NCI-H524 treated with DMSO at 0.1 percent for 48 hours (cell line): ENCODE measurements at places on chromosomes 6 and 20.

DNA sequence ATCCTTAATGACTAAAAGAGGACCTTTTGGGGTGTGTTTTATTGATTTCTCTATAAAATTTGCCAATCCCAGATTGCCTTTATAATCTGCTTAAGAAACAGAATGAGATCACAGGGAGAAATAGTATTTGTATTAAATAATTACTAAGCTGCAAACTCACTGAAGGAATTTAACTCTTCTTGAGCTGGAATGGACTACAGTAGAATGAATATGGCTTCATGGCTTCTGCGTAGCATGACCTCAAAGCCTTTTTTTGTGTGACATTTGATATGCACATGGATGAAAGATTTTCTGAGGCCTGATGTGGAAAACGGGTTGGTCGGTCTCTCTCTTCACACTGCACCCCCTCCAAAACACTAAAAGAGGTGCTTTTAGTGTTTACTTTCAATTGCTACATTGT is 115.9 kb downstream of the QKI start:
- no peak for DNase-seq

- DNase-seq: no peak
Observed at GRCh38 chr6:141467881-141468280, 664.8 kb upstream of the GJE1 start.

DNA sequence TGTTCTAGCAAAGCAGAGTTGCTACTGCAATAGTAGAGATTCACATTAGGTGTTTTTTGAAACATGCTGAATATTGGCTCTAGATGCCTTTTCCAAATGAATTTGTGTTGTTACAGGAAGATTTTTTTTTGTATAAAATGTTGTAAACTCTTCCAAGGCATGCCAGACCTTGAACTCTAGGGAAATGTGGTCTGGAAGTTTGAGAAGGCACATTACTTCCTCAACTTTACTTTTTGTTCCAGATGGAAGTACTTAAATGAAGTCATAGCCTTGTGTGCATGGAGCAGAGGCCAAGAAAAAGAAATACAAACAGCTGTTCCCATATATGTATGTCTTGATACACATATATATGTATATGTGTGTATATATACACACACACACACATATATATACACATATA is 585.7 kb upstream of the MARCKS start:
- DNase-seq: no peak

- DNase-seq: no peak
Observed at GRCh38 chr20:11403711-11404110, 514.0 kb upstream of the BTBD3 start.

DNA sequence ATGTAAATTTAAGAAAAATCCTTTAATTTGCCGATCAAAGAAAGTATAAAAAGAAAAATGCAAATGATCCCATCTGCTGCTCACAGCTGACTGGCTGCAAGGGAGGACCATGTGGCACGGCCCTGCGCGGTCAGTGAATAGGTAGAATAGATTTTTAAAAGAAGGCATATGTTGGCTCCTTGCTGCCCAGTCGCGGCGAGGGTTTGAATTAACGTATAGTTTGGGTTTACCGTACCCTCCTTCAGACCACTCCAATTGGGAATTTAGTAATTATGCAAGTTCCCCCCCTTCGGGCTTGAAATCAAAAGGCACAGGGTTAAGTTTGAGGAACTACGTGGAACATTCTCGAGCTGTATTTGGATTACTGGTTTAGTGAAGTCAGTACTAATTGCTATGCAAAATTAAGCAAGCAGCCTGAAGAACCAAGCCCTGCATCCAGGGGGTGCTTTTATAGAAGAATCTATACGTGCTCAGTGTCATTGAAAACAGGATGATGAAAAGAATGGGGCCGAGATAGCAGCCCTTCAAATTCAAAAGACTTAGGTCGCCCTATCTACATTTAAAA is 1.1 kb upstream of the BEND3 start:
- peak; percentile 75 for DNase-seq

DNA sequence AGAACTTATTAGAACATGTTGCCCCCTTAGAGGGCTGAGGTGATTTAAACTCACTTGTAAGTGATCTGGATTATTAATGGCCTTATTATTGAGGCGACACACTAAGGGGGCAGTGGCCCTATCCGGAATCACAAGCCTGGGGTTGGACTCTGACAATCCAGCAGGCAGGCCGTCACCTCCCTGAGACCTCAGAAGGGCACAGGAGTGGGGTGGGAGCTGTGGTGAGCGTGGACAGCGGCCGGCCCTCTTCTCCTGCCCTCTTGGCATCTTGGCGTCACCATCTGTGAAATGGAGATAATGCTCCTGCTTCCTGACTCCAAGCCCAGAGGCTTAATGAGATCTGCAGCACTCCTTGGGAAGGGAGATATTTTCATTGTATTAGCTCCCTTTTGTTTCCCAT is 15.6 kb upstream of the UQCC2 start:
- DNase-seq: no peak

DNA sequence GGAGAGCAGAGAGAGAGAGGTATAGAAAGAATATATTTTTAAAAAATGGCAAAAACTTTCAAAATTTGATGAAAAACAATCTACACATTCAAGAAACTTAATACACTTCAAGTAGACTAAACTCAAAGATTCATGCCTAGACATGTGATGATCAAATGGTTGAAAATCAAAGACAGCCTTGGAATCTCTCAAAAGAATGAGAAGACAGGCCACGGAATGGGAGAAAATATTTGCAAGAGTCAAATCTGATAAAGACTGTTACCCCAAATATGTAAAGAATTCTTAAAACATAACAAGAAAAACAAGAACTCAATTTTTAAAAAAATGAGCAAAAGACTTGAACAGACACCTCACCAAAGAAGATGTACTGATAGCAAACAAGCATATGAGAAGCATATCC is 49.7 kb downstream of the THEMIS start:
- no peak for DNase-seq

DNA sequence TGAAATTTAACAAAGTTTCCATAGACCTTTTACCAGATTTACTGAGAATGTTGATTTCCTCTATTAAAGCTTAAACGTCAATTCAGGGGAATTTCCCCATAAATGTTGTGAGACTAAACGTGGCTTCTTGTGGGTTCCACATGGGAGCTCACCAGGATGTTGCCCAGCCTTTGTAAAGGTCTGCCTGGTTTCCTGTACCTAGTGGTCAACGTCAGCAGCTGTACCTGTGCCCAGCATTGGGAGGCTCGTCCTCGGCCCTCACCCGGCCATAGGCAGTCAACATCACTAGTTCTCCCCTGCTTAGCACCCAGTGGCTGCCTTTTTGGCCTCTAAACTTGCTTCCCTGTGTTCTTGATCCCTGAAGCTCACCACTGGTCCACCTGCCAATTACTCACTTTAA is 22.1 kb upstream of the CD83 start:
- DNase-seq: no peak

DNA sequence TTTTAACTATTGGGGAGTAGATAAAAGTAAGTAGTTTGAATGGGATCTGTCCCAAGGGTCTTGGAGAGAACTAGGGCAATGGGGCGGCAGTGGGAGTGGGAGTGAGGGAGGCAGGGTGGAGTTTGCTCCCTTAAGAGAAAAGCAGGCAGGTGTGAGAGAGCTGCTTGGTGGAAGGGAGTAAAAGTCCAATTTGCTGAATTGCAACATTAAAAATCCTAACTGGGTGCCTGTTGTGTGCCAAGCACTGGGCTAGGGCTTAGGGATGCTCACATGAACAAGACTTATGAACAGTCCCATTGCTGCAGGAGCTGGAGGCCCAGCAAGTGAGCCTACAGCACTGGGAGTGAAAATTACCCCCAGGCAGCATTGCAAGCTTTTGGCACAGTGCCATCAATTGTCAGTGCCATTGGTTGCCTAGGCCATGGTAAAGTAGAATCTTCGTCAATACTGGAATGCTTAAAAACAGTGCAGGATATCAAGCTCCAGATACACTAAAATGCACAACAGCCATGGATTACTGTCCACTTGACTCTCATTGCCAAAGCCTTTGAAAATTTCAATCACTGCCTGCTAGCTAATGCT is 277.7 kb upstream of the JARID2 start:
- no peak for DNase-seq

- peak; percentile 12 for DNase-seq
Observed at GRCh38 chr6:25278914-25279747, at the start of gene CARMIL1. Gene CARMIL1 (plus strand): TSS chr6:25279374. CDS start chr6:25279796, 422 bp downstream.

GRCh38 chr6:103404799-103405198 is 1454.9 kb downstream of the HACE1 start:
- no peak for DNase-seq

GRCh38 chr6:43540507-43540906 is 23.6 kb downstream of the POLR1C start:
- no peak for DNase-seq

DNA sequence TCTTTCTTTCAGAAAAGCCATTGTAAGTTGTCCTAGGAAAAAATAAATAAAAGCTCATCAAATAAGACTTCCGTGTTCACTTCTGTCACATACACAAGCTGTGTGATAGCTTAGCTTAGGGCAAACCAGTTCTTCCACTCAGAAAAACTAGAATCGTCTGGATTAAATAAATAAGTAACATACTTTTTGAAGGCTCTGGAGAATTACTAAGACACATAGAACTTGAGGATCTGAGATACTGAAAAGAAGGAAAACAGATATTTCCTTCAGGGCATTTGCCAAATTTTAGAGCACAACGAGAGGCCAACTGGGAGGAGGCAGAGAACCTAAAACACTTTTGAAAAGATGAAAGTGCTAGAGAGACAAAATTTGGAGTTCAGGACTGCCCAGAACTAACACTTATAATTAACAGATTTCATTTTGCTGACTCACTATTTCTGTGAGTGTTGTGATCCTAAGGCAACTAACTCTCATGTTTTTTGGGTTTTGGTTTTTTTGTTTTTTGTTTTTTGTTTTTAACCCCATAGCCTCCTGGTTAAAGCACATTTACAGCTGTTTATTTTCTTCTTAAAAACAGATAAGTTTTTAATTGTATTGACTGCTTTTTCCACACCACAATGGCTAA is 38.7 kb upstream of the THEMIS start:
- DNase-seq: no peak

DNA sequence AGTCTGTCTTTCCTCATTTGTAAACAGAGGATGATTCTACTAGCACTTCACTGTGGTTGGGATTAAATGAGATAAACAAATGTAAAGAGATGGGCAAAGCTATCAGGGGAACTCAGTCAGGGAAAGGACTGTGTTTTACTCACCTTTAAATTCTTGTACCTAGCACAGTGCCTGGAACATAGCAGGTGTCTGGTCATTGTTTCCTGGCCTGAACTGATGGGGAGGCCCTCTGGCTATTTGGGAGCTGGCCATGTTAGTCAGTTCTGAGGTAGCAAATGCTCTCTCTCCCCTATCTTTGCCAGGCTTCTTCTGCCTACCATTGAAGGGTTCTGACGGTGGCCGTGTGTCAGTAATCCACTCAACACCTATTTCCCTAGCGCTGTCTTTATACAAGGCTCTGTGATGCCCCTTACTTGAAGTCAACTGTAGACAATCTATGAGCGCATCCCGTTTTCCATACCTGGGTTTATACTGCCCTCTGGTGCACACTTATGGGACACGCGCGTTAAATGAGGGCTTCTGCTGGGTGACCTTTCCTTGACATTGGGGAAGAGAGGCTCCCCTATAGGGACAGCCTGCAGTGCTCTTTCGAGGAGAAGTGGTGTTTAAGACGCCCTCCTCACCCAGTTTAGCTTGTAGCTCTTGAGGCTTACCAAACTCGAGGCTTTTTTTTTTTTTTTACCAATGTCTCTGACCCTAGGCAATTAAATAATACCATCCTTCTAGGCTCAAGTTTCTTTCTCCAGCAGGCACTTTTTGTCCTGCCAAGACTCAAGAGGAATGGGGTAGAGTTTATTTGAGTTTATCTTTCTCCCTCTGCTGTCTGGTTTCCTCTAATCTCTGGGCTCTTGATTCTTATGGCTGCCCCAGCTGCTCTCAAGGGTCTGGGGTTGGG is 4.0 kb upstream of the SPATS1 start:
- DNase-seq: peak; percentile 18

DNA sequence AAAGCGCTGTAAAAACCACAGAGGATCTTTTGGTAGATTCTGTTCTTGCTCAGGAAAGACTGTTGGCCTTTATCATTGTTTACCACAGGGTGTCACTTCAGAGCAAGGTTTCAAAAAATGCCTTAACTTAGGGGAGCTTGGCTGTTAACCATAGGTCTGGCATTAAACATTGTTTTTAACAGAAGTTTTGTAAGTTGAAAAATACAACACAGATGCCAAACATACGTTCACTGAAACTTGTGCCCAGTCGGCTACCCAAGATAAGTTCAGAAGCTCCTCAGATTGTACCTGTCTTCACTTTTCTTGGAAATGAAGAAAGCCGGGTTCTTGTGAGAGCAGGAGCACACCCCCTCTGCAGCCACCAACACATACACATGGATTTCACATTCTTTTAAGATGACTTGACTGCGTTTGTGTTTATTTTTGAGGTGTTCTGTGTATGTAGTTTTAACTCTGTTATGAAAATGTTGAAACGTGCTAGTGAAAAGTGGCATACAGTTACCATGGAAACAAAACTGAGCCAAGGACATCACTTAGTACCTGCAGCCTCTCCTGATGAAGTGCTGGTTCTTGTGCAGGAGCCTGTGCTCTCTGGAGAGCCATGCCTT is 64.9 kb downstream of the SYCP2L start:
- no peak for DNase-seq

DNA sequence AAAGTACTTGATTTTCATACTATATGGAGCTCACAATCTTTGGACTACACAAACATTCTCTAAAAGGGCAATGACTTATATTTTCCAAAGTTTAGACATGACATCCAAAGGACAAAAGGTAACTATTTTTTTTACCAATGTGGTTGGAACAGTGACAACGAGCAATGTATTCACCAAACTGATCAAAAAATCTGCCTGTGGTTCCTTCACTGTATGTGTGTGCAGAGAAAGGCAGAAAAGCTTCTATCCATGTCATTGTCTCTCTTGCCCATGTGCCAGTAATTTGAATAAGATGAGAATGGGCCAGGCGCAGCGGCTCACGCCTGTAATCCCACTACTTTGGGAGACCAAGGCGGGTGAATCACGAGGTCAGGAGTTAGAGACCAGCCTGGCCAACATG is 25.5 kb downstream of the MCUR1 start:
- no peak for DNase-seq

GRCh38 chr6:113276601-113277000 is 580.5 kb upstream of the MARCKS start:
- DNase-seq: no peak

GRCh38 chr6:150704447-150705192 is 104.9 kb downstream of the PLEKHG1 start:
- no peak for DNase-seq

DNA sequence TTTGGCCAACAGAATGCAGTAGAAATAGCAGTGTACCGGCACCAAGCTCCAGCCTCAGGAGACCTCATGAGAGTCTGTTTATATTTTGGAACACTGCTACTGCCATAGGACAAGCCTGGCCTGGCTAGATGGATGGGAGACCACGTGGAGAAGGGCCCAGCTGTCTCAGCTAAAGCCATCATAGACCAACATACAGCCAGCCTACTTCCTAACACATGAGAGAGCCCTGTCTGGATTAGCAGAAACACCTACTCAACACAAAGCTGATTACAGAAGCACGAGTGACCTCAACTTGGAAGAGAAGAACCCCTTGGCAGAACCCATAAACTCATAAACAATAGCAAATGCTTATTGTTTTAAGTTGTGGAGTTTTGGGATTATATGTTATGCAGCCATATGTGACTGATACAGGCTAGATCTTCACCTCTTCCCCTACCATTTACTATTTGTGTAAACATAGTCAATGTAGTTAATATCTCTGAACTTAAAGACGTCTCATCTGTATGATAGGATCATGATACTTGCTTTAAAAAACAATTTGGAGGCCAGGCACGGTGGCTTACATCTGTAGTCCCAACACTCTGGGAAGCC is 199.4 kb upstream of the ZNF217 start:
- no peak for DNase-seq

GRCh38 chr6:45438849-45439406 is 61.2 kb upstream of the SUPT3H start:
- DNase-seq: no peak
